Naive thymus-derived CD8-positive, alpha-beta T cell (primary cell): ENCODE measurements at places on chromosomes 2 and 18.

- peak; percentile 29 for DNase-seq
Measured at GRCh38 chr2:1799174-1799573, 54.9 kb upstream of the PXDN start.

DNA sequence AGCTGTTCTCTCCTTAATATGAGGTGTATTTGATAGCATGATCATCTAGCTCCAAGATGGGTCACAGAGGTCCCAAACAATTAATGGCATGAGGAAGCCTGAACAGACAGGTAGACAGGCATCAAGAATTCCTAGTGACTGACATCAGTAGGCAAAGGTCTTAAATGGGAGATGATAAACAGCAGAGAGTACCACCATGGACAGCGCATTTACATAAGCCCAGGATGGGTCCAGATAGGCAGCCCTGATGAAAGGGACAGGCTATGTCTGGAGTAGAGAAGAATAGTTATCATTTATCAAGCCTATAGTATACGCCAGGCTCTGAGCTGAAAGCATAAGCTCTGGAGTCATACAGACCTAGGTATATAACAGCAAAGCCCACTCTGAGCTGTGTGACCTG is 434.7 kb upstream of the SETBP1 start:
- DNase-seq, result no peak

GRCh38 chr2:226190479-226191252 is 609.0 kb downstream of the IRS1 start:
- DNase-seq, result no peak

GRCh38 chr2:217853301-217853881 is 149.4 kb downstream of the TNS1 start:
- no peak for DNase-seq
